ENCODE measurements at places on chromosomes 7 and 10. TPM values are rescaled to one million over a fixed set of nuclear protein-coding genes. Genes with fewer than 3 reads are reported as not detected.

TAS2R41 gene
- total RNA-seq = not detected

GRCh38 chr7:126016722-126017121 is 1087.1 kb upstream of the POT1 start:
- no peak overlapping the region for H3K27ac ChIP-seq
- no peaks in the 10 kb centered on the region for H3K27me3 ChIP-seq
- no peaks in the 10 kb centered on the region for H3K36me3 ChIP-seq
- no peaks in the 10 kb centered on the region for H3K4me1 ChIP-seq

DNA sequence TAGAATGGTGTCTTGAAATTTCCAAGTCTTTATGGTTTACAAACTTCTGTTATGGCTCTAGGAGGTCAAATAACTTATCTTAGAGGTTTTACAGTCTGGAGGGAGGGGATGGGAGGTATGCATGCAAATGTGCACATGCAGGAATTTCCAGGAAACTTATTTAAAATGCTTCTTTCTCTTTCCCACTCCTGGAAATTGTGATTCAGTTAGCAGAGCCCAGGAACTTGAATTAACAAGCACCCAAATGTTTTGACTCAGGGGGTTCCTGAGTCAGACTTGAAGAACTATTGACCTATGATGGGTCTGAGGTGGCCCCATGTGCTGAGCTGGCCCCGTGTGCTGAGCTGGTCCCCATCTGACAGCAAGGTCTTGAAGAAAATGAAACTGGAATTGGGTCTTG is 669.4 kb downstream of the INHBA start:
- no peak for DNase-seq
- no peaks in the 10 kb centered on the region for H3K4me1 ChIP-seq
- H3K36me3 ChIP-seq = no peaks in the 10 kb centered on the region
- H3K27me3 ChIP-seq = no peaks in the 10 kb centered on the region
- H3K27ac ChIP-seq = no peak overlapping the region

- H3K36me3 ChIP-seq = no peaks in the 10 kb centered on the region
- no peak overlapping the region for H3K4me3 ChIP-seq
- H3K27me3 ChIP-seq = peaks cover 8% of the 10 kb centered on the region
- no peak overlapping the region for H3K27ac ChIP-seq
- no peaks in the 10 kb centered on the region for H3K4me1 ChIP-seq
- no peak for DNase-seq
These were observed 6.8 kb upstream of the C10orf120 start for GRCh38 chr10:122706467-122706866.

MSS51 gene
- 2.3 TPM for total RNA-seq

GRCh38 chr7:27134392-27134791 is 3.8 kb upstream of the HOXA4 start:
- peaks cover 19% of the 10 kb centered on the region for H3K4me1 ChIP-seq
- peak; percentile 39 for DNase-seq
- H3K27ac ChIP-seq = no peak overlapping the region

- peak overlapping the region; percentile 33 for H3K4me3 ChIP-seq
- no peaks in the 10 kb centered on the region for H3K27me3 ChIP-seq
- peaks cover 94% of the 10 kb centered on the region for H3K36me3 ChIP-seq
- peak; percentile 30 for DNase-seq
- peaks cover 78% of the 10 kb centered on the region for H3K4me1 ChIP-seq
- peak overlapping the region; percentile 95 for H3K27ac ChIP-seq
These were observed 154.7 kb downstream of the ARID5B start for GRCh38 chr10:62056219-62056618.

AGBL3 gene
- 2.7 TPM for total RNA-seq

- DNase-seq = peak; percentile 62
- no peaks in the 10 kb centered on the region for H3K27me3 ChIP-seq
- no peak overlapping the region for H3K27ac ChIP-seq
These were observed 110.7 kb downstream of the RNF32 start for GRCh38 chr7:156751319-156751718.

ACSL5 gene
- 33.7 TPM for total RNA-seq

GRCh38 chr10:86294346-86295265 is 72.0 kb downstream of the GRID1 start:
- no peak overlapping the region for H3K4me3 ChIP-seq
- no peak for DNase-seq
- H3K36me3 ChIP-seq = no peaks in the 10 kb centered on the region
- H3K27me3 ChIP-seq = no peaks in the 10 kb centered on the region
- no peaks in the 10 kb centered on the region for H3K4me1 ChIP-seq
- no peak overlapping the region for H3K27ac ChIP-seq

ATOH7 gene
- total RNA-seq = not detected

MICU1 gene
- total RNA-seq = 31.0 TPM

DNA sequence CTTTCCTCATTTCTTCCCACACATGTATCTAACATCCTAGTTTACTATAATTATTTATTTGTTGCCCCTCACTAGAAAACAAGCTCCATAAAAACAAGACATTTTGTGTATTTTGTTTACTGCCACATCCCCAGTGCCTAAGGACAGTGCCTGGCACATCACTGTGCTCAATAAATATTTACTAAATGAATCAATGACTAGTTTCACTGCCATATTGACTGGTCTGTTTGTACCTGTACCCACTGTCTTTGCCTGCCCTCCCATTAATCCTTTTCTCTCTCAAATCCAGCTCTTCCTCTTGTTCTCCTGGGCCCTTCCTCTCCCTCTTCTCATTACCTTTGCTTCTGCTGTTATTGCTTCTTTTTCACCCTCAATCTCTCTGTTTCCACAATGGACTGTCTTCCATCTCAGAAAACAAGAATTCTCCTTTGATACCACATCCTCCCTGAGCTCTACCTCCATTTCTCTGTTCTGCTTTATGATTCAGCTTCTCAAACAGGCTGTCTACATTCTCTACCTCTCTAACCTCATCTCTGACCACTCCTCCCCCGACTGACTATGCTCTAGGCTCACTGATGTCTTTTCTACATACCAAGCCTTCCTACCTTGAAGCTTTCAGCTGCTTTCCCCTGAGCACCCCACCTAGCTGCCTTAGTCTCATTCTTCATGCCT is 8.3 kb upstream of the FAM133B start:
- DNase-seq = peak; percentile 33
- H3K27me3 ChIP-seq = peaks cover under 1% of the 10 kb centered on the region
- no peaks in the 10 kb centered on the region for H3K36me3 ChIP-seq
- no peak overlapping the region for H3K27ac ChIP-seq

DNA sequence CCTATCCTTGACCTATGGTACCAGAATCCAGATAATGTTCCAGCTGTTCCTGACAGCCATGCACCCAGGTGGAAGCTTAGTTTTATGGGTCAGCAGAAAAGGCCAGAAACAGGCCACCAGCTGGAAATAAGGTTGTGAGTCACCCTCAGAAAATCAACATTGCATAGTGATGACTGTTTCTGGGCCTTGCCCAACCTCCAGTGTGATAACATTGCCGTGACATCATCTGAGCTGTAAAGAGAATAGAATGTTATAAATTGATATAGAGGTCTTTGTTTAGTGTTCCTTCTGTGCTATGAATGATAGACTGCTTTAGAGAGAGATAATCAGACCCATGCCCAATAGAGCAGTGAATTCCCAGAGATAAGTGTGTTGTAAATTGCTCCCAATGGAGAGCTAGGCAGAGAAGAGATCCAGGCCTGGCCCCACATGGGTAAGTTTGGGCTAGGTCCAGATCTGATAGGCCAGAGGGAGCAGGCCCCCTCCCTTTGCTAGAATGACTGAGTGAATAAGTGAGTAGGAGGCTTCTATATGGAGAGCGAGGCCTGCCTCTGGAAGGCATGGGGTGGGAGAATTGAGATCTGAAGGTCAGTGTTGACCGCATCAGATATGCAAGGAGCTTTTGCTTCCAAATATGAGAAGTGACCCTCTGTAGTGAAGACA is 14.2 kb upstream of the HPS1 start:
- DNase-seq = no peak
- no peaks in the 10 kb centered on the region for H3K4me1 ChIP-seq
- no peaks in the 10 kb centered on the region for H3K36me3 ChIP-seq
- no peak overlapping the region for H3K27ac ChIP-seq
- H3K27me3 ChIP-seq = peaks cover 13% of the 10 kb centered on the region

DNA sequence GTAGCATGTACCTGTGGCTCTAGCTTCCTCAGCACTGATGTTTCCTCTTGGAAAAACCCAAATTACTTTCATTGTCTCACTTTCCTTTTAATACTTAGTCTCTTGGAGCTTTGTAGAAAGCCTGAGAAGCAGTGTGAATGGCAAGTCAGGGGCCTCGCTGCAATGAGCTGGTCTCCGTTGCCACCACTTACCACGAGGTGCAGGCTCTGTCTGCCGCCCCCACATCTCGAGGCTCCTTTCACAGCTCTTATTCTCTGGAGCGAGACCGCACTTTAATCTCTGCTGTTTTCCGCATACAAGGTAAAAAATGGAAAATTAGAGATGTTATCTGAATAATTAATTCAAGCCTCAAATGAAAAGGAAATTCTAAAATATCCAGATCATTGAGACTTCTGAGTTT is 186.2 kb downstream of the HECW1 start:
- peaks cover 18% of the 10 kb centered on the region for H3K4me1 ChIP-seq
- no peaks in the 10 kb centered on the region for H3K36me3 ChIP-seq
- DNase-seq = no peak
- no peak overlapping the region for H3K4me3 ChIP-seq
- peaks cover 17% of the 10 kb centered on the region for H3K27me3 ChIP-seq
- H3K27ac ChIP-seq = no peak overlapping the region

AKR1C4 gene
- not detected for total RNA-seq

- peaks cover 41% of the 10 kb centered on the region for H3K4me1 ChIP-seq
- H3K27me3 ChIP-seq = no peaks in the 10 kb centered on the region
- H3K27ac ChIP-seq = peak overlapping the region; percentile 80
- DNase-seq = no peak
- H3K4me3 ChIP-seq = peak overlapping the region; percentile 88
These were observed 1.0 kb downstream of the BCL7B start for GRCh38 chr7:73556208-73557107.

HOGA1 gene
- not detected for total RNA-seq

GRCh38 chr7:83806538-83806937 is 157.6 kb upstream of the SEMA3E start:
- H3K27me3 ChIP-seq = no peaks in the 10 kb centered on the region
- no peak overlapping the region for H3K27ac ChIP-seq
- no peaks in the 10 kb centered on the region for H3K36me3 ChIP-seq
- H3K4me3 ChIP-seq = no peak overlapping the region

DNA sequence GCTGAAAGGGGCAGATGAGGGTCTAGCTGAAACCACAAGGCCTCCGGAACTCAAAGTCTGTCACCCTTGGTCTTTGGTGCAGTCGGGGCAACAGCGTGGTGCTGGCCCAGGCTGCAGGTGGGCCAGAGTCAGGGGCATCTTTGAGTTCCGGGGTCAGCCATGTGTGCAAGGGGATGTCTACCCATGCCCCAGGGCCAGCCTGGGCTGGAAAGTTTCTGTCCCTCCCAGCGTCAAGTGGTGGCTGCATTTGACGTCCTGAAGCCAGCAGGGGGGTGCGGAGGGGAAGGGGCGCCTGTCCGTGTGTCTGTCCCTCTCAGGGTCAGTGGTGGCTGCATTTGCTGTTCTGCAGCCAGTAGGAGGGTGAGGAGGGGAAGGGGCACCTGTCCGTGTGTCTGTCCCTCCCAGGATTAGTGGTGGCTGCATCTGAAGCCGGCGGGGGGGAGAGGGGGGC is 638 bp downstream of the BRAT1 start:
- peaks cover 22% of the 10 kb centered on the region for H3K36me3 ChIP-seq
- no peaks in the 10 kb centered on the region for H3K27me3 ChIP-seq
- no peak for DNase-seq
- peak overlapping the region; percentile 88 for H3K4me3 ChIP-seq
- peaks cover 33% of the 10 kb centered on the region for H3K4me1 ChIP-seq
- H3K27ac ChIP-seq = peak overlapping the region; percentile 95

- H3K36me3 ChIP-seq = no peaks in the 10 kb centered on the region
- no peak overlapping the region for H3K27ac ChIP-seq
- no peaks in the 10 kb centered on the region for H3K4me1 ChIP-seq
- no peaks in the 10 kb centered on the region for H3K27me3 ChIP-seq
- DNase-seq = no peak
- H3K4me3 ChIP-seq = no peak overlapping the region
These were observed 257.6 kb downstream of the CCDC3 start for GRCh38 chr10:12743941-12744340.

DNA sequence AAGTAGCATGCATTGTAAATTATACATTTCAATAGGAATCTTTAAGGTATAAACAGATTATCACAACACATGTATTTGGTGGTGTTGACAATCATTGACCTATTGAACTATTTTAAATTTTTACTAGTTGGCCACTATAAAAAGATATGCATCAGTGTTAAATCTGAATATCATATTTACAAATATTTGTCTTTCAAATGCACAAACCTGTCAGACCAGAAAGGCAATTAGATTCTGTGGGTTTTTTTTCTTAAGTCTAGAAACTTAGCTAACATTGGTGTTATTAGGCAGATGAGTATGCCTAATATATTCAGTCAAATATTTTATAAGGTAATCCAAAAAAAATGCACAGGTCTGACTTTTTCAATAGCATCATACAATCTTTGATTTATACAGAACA is 241.4 kb upstream of the DGKB start:
- no peak overlapping the region for H3K4me3 ChIP-seq
- H3K4me1 ChIP-seq = no peaks in the 10 kb centered on the region
- H3K36me3 ChIP-seq = no peaks in the 10 kb centered on the region
- DNase-seq = no peak
- H3K27ac ChIP-seq = no peak overlapping the region
- no peaks in the 10 kb centered on the region for H3K27me3 ChIP-seq

TSPAN33 gene
- 9.3 TPM for total RNA-seq

NSUN5 gene
- 59.6 TPM for total RNA-seq

- H3K27ac ChIP-seq = no peak overlapping the region
- H3K27me3 ChIP-seq = peaks cover 8% of the 10 kb centered on the region
- no peaks in the 10 kb centered on the region for H3K36me3 ChIP-seq
- no peaks in the 10 kb centered on the region for H3K4me1 ChIP-seq
These were observed 52.5 kb upstream of the NRP1 start for GRCh38 chr10:33386926-33387325.

PLOD3 gene
- total RNA-seq = 20.4 TPM

GRCh38 chr10:94991243-94991888 is 52.9 kb downstream of the CYP2C9 start:
- no peaks in the 10 kb centered on the region for H3K4me1 ChIP-seq
- no peak overlapping the region for H3K27ac ChIP-seq
- no peak for DNase-seq

MYPN gene
- not detected for total RNA-seq

STAG3 gene
- total RNA-seq = 13.2 TPM

- no peaks in the 10 kb centered on the region for H3K4me1 ChIP-seq
- no peak overlapping the region for H3K4me3 ChIP-seq
- no peak overlapping the region for H3K27ac ChIP-seq
- no peaks in the 10 kb centered on the region for H3K27me3 ChIP-seq
These were observed 292.1 kb downstream of the BBS9 start for GRCh38 chr7:33421429-33421828.

SUN3 gene
- 0.95 TPM for total RNA-seq

MRLN gene
- total RNA-seq = not detected

GRCh38 chr10:102419269-102420180 is 940 bp upstream of the PSD start:
- H3K4me3 ChIP-seq = peak overlapping the region; percentile 87
- H3K36me3 ChIP-seq = peaks cover 8% of the 10 kb centered on the region
- peak; percentile 70 for DNase-seq
- peaks cover 22% of the 10 kb centered on the region for H3K4me1 ChIP-seq
- peaks cover 18% of the 10 kb centered on the region for H3K27me3 ChIP-seq
- peak overlapping the region; percentile 15 for H3K27ac ChIP-seq

ANKRD7 gene
- 1.4 TPM for total RNA-seq

AKR1C2 gene
- total RNA-seq = not detected

RELN gene
- total RNA-seq = not detected

GRCh38 chr7:22871661-22872060 is 49.0 kb upstream of the TOMM7 start:
- H3K4me1 ChIP-seq = peaks cover 5% of the 10 kb centered on the region
- no peak overlapping the region for H3K27ac ChIP-seq
- no peak overlapping the region for H3K4me3 ChIP-seq

GRCh38 chr10:63718006-63718405 is 196.8 kb downstream of the REEP3 start:
- no peaks in the 10 kb centered on the region for H3K27me3 ChIP-seq
- H3K36me3 ChIP-seq = no peaks in the 10 kb centered on the region
- H3K27ac ChIP-seq = no peak overlapping the region
- no peak overlapping the region for H3K4me3 ChIP-seq
- no peak for DNase-seq

CTAGE4 gene
- total RNA-seq = 1.6 TPM
